Retina (tissue), 1 donor: ENCODE measurements at places on chromosomes 6 and 20.
A peak's percentile ranks its signal among the peaks of the same experiment; 100 is the strongest.

DNA sequence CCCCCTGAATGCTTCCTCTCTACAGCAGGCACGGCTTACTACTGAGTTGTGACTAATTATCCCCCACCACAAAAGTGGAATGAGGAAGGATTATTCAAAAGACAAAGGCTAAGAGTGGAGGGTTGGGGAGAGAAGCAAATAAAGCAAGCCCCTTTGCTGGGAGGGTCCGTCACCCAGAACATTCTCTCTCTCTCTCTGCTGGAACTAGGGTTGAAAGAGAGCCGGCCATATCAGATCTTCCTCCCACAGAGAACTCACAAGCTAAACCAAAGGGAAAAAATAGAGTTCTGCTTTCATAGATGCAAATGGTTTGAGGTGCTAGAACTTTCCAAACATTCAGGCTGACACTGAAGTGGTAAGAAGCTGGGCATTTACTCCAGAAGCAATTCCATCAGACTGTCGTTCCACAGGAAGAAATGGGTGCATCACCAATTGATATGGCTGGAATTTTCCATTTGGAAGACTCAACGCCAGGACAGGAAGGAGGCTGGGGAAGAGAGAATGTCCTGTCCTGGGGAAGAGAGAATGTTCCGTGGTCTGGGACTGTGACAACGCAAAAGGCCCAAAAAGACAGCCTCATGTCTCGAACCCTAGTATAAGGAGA, 7.9 kb downstream of the ZMYND8 start:
- peak; percentile 41 for DNase-seq

GRCh38 chr6:131303338-131303930, 168.2 kb downstream of the AKAP7 start:
- DNase-seq: no peak

- no peak for DNase-seq
These were observed 731 bp downstream of the TUBB2B start for GRCh38 chr6:3226481-3227362.

- no peak for DNase-seq
These were observed 1.6 kb downstream of the CCN2 start for GRCh38 chr6:131949620-131949908.

- DNase-seq: no peak
These were observed 70.5 kb upstream of the HINT3 start for GRCh38 chr6:125886021-125886420.

DNA sequence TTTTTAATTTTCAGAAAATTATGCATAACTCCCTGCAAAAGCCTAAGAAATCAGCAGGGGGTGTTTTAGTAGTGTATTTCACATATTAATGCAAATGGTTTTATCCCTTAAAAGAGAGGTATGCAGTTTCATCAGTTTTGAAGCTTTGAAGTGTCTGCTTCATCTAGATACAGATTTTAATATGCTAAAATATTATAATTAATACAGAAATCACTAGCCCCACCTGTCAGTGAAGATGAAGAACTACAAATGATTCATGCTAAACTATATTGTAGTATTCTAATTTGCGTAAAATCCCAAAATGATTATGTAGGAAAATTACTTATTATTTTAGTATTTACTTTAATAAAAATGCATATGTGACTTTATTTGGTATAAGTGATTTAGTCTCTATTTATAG, 2.9 kb upstream of the TFB1M start:
- no peak for DNase-seq
